ENCODE measurements at places on chromosomes 13 and 19.

- H3K4me1 ChIP-seq, result no peaks in the 10 kb centered on the region
- no peaks in the 10 kb centered on the region for H3K27me3 ChIP-seq
- no peak overlapping the region for H3K4me3 ChIP-seq
- peaks cover 3% of the 10 kb centered on the region for H3K36me3 ChIP-seq
- H3K27ac ChIP-seq, result no peak overlapping the region
Observed at GRCh38 chr13:112574834-112575613, 12.9 kb downstream of the TUBGCP3 start.

GRCh38 chr13:66921437-66921836 lies 308.7 kb downstream of the PCDH9 start:
- H3K4me3 ChIP-seq, result no peak overlapping the region
- H3K36me3 ChIP-seq, result no peaks in the 10 kb centered on the region
- no peak overlapping the region for H3K27ac ChIP-seq

DNA sequence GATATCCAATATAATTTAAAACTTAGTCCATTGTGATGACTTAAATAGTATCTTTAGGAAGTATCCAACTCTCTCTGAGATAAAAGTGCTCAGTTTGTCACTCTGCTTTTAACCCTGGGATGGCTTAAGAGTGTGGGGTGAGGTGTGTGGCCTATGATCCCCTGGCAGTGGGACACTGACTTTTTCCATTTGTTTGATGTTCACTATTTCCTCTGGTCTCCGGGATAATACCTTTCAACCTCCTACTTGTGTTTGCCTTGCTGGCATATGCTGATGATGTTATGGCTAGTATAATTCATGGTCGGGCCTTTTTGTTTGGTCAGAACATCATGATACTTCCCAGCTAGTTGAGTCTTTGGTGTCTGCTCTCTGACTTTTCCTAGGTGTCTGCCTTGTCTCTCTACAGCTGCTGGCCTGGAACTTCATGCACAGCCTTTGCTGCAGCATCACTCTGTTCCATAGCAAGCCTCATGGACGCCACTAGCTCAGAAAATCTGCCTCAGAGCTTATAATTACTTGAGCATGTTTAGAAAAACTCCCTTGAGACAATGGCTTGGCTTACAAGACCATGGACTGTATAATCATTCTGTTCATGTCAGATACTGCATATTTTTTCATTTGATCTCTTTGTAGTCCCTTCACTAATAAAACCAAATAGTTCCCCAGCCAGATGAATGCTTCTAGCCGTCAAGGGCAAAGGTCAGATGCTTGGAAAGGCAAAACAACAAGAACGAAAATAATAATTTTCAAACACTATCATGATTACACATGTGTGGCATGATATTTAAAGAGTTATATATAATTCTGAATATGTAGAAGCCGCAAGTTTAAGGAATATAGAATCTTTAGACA lies 75.2 kb downstream of the WDFY2 start:
- H3K36me3 ChIP-seq, result peaks cover 3% of the 10 kb centered on the region
- no peaks in the 10 kb centered on the region for H3K4me1 ChIP-seq
- no peak overlapping the region for H3K27ac ChIP-seq
- no peak for DNase-seq
- no peaks in the 10 kb centered on the region for H3K27me3 ChIP-seq

DNA sequence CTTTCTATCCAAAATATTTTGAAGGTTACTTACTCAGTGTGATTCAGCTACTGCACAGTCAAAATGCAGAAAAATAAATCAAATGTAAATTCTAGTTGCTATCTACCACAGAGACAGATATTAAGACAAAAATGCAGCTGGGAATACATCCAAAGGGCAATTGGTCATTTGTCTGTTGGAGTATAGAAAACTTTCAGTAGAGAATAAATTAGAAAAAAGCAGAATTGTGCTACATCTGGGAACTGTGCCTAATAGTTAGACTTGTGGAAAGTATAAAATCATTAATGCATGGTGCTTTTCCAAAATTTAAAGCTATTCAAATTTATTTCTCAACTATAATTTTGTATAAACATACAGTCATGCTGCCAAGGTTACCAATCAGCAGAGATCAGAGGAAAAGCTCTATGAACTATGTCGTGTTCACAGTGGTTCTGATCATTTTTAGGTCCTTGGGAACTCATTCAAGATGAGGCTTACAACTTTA lies 1635.8 kb downstream of the PCDH9 start:
- H3K27me3 ChIP-seq, result no peaks in the 10 kb centered on the region

DNA sequence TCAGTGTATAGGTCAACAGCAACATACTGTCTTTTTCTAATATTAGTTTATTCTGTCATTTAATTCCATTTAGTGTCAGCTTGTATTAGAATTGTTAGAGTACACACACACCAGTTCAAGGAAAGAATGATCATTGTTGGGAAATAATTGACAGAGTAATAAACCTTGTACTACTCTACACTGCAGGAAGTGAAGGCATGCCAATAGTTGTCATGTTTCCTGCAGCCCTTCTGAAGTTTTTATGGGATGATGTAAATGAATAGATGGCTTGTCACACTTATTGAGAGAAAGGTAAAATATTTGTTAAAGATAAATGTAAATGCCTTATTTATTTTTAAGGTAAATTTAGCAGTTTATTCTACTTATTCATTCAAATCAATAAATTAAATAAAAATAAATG lies 306.9 kb upstream of the KLHL1 start:
- no peaks in the 10 kb centered on the region for H3K4me1 ChIP-seq
- no peaks in the 10 kb centered on the region for H3K27me3 ChIP-seq
- no peak overlapping the region for H3K27ac ChIP-seq
- H3K4me3 ChIP-seq, result no peak overlapping the region

DNA sequence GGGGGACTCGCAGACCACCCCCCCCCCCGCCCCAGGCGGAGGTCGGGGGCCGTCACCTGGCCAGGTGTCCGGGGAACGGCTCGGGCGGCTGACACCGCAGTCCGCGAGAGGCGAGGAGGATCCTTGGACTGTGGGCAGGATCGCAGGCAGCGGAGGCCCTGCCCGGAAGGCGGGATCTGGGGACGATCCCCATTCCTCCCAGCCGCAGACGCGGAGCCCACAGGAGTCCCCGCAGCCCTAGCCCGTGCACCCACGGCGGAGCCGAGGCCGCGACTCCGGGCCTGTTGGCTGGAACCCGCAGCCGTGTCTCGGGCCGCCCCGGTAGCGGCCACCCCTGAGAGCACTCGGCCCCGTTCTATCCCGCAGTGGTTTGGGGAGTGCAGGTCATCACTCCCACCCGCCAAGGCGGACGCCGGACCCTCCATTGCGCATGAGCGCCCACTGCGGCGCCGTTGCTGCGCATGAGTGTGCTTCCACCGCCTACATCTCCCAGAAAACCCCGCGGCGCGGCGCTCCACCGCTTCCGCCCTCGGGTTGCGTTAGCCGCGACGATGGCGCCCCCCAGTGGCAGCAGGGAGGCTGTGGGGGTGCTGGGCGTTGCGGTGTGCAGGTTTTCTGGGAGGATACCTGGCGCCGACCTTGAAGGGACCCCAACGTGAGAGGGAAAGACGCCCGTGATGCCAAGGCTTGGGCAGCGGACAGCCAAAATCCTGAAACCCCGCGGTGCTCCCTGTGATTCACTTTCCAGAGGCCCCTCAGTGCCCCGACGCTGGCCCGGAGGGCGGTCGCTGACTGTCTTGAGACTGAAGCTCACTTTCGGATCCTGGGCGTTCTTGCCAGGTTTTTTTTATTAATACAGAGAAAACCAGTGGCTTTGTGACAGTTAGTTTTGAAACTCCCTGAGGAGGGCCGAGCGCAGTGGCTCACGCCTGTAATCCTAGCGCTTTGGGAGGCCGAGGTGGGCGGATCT lies 4.4 kb upstream of the ZNF329 start:
- no peaks in the 10 kb centered on the region for H3K36me3 ChIP-seq
- H3K27ac ChIP-seq, result peak overlapping the region; percentile 80

GRCh38 chr19:16073481-16073880 lies 2.8 kb upstream of the TPM4 start:
- peaks cover 53% of the 10 kb centered on the region for H3K4me1 ChIP-seq
- H3K36me3 ChIP-seq, result no peaks in the 10 kb centered on the region
- H3K27ac ChIP-seq, result no peak overlapping the region
- no peak for DNase-seq

DNA sequence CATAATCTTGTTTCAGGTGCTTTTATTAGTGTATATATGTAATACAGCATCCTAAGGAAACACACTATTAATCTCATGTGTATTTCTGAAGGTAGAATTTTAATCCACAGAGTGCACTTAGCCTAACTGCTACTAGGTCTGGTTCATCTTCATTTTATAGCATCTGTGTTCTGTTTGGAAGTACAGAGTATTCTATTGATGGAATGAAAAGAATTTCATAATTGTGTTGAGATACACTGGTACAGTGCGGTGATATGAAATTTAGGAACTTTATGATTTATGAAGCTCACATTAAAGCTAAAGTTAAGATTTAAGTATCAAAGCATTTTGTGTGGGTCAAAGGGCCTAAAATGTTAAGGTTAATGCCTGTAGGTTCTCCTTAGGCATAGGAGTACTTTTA lies 6.0 kb downstream of the PCDH17 start:
- no peak overlapping the region for H3K4me3 ChIP-seq
- peaks cover under 1% of the 10 kb centered on the region for H3K4me1 ChIP-seq
- no peak overlapping the region for H3K27ac ChIP-seq
- no peaks in the 10 kb centered on the region for H3K36me3 ChIP-seq
- DNase-seq, result no peak
- peaks cover 5% of the 10 kb centered on the region for H3K27me3 ChIP-seq

GRCh38 chr13:65926750-65927171 lies 1303.4 kb downstream of the PCDH9 start:
- H3K4me1 ChIP-seq, result no peaks in the 10 kb centered on the region
- no peak overlapping the region for H3K4me3 ChIP-seq
- no peaks in the 10 kb centered on the region for H3K36me3 ChIP-seq
- no peak overlapping the region for H3K27ac ChIP-seq
- H3K27me3 ChIP-seq, result no peaks in the 10 kb centered on the region

GRCh38 chr13:99471221-99472121 lies 29.8 kb upstream of the TM9SF2 start:
- no peaks in the 10 kb centered on the region for H3K36me3 ChIP-seq
- no peak overlapping the region for H3K4me3 ChIP-seq
- H3K4me1 ChIP-seq, result no peaks in the 10 kb centered on the region
- no peak for DNase-seq

DNA sequence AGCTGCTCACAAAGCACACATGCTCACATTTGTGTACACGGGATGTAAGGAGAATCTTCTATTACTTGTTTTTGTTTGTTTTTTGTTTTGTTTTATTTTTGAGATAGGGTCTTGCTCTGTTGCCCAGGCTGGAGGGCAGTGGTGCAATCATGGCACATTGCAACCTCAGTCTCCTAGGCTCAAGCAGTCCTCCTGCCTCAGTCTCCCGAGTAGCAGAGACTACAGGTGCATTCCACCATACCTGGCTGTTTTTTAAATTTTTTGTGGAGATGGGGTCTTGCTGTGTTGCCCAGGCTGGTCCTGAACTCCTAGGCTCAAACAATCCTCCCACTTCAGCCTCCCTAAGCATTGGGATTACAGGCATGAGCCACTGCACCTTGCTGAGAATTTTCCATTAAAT lies 41.8 kb downstream of the KCNC3 start:
- H3K27ac ChIP-seq, result no peak overlapping the region
- H3K36me3 ChIP-seq, result no peaks in the 10 kb centered on the region
- no peaks in the 10 kb centered on the region for H3K27me3 ChIP-seq
- no peak overlapping the region for H3K4me3 ChIP-seq
- no peak for DNase-seq

DNA sequence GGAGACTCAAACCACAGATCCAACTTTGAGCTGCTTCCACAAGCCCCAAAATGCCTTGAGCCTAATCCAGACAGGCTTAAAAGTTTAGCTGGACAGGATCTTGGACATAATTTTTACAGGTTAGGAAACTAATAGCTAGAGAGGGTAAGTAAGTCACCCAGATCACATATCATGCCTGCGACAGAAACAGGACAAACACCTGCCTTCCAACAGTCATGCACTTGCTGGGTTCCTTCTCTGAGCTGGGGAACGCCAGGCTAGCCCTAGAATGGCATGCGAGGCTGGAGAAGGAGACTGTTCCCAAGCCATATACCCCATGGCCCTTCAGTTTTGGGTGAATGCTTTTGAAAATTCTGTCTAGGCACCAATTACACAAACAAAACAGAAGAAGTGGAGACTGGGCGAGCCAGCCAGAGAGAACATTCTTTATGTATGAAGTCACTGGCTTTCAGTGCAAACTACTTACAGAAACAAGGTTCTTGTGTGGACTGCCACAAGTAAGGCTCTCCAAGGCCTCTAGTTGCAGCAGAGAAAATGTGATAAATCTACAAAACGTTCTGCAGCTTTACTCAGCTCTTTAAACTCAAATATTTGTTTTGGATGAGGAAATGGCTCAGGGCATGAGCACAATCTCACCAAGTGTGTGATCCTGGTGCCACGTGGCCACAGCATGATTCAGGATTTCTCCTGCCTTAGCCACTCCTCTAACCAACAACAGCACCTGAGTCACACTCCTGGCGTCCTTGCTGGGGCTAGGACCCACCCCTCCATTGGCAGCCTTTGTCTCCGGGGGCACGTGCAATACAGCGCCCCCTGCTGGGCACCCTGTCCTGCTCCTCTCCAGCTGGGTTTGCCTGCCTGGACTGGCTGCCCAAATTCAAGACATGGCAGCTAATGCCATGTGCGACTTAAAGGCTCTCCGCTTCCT lies 73.4 kb upstream of the UBL3 start:
- no peaks in the 10 kb centered on the region for H3K27me3 ChIP-seq

DNA sequence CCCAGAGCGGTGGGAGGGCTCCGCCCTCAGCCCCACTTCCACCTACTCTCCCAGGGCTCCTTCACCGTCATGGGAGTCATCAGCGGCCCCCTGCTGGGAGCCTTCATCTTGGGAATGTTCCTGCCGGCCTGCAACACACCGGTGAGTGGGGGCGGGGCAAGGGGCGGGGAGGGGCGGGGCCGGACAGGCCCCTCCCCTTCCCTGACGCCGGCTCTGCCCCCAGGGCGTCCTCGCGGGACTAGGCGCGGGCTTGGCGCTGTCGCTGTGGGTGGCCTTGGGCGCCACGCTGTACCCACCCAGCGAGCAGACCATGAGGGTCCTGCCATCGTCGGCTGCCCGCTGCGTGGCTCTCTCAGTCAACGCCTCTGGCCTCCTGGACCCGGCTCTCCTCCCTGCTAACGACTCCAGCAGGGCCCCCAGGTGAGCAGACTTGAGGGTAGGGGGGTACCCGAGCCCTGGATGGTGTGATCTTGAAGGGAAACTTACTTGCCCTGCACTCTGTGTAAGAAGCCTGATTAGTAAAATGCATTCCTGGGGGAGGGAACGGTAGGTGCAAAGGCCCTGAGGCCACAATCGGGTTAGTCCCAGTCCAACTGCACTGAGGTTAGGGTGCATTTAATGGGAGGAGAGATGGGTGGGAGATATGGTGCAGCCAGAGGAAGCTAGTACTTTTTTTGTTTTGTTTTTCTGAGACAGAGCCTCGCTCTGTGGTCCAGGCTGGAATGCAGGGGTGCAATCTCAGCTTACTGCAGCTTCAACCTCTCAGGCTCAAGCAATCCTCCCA lies 12.1 kb downstream of the SLC5A5 start:
- H3K4me3 ChIP-seq, result no peak overlapping the region
- no peaks in the 10 kb centered on the region for H3K27me3 ChIP-seq
- H3K27ac ChIP-seq, result no peak overlapping the region
- DNase-seq, result no peak
- H3K4me1 ChIP-seq, result no peaks in the 10 kb centered on the region

Data from effector memory CD4-positive, alpha-beta T cell (primary cell).